ENCODE measurements at places on chromosomes 5 and 9.

DNA sequence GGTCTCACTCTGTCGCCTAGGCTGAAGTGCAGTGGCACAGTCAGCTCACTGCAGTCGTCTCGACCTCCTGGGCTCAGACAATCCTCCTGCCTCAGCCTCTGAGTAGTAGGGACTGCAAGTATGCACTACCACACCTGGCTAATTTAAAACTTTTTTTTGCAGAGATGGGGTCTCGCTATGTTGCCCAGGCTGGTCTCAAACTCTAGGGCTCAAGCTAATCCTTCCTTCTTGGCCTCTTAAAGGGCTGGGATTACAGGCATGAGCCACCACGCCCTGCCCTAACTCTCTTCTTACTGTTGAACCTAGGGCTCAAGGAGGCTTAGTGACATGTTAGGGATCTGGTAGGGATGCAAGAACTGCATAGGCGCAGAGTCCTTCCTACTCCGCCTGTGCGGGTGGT is 65.3 kb downstream of the SNX30 start:
- DNase-seq, result no peak

DNA sequence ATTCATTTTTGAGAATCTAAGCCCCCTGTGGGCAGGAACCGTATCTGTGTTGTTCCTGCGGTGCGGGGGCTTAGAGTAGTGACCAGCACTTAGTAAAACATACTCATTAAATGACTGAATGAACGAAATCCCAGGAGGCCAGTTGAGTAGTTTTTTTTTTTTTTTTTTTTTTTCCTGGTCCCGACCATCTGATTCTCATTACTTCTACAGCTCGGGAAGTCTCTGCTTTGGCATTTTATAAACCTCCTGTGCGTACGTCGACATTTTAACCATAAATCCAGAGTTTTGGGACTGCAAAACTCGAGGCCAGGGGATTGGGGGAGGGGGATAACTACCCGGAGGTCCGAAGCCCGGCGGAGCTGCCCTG is 31.5 kb upstream of the SPRY4 start:
- DNase-seq, result peak; percentile 84

DNA sequence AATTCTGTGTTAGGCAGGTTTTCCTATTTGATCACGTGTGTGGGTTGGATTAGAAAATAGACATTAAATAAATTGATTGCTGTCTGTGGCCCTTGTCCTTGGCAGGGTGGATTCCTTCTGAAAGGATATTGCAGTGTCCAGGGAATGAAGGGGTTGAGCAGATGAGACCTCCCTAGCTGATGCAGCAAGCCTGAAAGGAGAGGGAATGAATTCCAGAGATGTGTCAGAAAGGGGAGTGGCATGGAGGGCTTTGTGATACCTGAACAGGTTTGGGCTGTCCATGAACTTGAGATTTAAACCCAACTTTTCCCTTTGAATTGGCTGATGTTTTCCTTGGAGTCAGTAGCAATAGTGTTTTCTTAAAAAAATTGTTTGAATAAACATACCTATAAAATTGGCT is 66.8 kb downstream of the ADCY2 start:
- DNase-seq, result no peak

DNA sequence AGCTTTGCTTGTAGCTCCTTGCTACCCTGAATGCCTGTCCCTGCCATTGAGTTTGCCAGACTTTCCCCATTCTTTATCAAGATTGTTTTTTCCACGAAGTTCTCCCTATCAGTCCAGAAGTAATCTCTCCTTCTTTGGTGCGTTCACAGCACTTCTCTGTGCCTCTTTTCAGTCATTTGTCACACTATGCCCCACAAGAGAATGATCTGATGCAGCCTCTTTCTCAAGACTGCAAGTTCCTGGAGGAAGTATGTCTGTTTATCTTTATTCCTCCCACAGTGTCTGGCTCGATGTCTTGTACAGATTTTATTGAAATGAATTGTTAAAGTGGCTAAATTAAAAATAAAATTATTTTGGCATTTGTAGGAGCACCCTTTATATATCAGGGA is 99.3 kb downstream of the CCDC192 start:
- DNase-seq, result no peak

DNA sequence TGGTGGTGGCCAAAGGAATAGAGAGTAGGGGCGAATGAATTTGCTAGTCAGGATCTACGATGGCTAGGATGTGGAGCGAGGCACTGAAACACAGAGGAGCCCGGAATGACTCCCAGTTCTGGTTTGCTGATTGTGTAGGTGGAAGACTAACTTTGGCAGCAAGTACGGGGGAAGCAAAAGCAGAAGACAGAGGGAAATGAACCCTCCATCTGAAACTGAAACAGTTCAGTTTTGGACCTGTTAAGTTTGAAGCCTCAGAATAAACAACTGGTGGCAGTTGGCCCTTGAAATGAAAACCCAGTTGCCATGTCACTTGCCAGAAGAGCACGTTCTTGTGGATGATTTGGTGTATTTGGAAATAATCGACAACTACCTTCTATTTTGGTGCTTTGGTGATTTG is 15.4 kb upstream of the SMIM15 start:
- peak; percentile 22 for DNase-seq

DNA sequence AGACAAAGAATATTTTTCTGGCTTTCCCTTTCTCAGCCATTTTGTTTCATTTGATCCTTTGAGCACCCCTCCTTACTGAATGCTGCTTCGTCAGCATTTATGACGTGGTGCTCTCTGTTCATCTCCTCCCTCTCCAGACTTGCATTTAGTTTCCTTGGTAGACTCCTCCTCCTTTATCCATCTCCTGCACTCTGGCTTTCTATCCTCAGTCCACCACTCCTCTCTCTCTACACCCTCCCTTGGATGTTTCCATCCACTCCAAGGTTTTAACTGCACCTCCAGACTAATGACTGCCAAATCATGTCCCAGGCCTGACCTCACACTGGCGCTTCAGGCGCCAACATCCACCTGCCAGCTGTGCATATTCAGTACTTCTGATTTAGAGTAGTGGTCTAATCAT is 245.4 kb downstream of the RAB3C start:
- peak; percentile 81 for DNase-seq

DNA sequence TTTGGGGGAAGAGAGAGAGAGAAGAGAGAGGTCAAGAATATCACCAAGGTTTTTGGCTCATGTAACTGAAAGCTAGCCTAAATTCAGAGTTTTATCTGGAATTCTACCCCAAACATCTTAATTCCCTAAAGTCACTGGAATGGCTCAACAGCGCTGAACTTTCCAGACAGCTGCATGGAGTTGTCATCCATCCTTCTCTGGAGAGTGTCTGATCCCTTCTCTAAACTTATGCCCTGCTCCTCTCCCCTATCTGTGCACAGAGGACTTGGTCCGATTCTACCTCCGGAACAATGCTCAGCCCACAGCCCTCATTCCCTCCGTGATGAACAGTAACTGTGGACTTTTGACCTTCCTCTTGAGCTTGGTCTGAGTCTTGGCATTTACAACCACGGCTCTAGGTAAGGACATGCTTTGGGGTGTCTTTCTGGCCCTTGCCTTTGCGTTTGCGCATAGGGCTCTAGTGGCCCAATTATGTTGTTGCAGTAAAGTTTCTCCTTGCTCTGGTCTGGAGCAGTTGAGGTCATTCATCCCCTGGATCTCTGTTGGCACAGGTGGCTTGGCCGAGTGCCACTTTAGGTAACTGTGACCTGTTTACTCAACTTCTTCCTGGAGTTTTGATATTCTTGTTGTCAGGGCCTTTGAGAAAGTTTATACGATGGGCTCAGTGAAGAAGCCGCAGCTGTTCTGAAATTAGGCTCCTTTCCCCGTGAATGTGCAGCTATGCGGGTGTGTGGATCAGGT is 18.3 kb upstream of the CD180 start:
- peak; percentile 33 for DNase-seq

DNA sequence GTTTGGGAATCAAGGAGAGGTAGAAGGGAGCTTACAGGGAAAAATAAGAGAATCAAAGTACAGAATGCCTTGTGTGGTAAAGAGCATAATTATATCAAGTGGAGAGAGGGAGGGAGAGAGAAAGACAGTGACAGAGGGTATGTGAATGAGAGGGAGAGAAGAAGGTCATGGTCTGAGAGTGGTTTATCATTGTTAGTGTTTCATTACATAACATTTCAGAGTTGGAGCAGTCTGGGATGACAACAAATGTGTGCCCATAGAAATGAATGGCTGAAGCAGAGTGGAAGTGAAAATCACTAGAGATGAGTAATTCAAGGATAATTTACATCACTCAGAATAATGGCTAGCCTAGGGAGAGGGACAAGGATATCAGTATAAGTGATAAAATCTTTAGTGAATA is 799.2 kb downstream of the TLE1 start:
- no peak for DNase-seq

GRCh38 chr5:136109453-136110135 is 23.1 kb upstream of the SMAD5 start:
- no peak for DNase-seq

DNA sequence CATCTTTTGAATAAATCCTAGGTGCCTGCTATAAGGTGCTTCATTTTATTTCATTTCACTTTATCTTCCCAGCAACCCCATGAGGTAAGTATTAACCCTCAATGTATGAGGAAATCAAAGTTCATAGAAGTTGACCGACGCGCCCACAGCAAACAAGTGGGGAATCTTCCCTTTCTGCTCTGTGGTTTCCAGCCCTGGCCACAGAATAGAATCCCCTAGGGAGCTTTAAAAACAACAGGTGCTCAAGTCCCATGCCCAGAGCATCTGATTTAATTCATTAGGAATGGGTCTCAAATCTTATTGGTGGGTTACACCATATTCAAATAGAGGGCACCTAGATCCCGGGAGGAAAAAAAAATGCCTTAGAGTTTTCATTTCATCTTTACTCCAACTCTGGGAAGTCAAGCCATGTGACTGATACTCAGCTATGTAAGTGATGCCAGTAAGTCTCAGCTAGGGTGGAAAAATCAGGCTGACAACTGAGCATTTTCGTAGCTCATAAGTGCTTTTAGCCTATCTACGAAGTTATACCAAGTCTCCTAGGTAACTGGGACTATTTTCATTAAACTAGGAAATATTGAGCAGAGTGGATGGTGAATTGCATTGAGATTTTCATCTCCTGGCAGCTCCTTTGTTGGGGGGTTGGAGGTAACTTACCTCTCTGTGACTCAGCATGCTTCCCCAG is 353.4 kb upstream of the SLC30A5 start:
- DNase-seq, result no peak

GRCh38 chr5:160602744-160603143 is 181.1 kb downstream of the PTTG1 start:
- no peak for DNase-seq

DNA sequence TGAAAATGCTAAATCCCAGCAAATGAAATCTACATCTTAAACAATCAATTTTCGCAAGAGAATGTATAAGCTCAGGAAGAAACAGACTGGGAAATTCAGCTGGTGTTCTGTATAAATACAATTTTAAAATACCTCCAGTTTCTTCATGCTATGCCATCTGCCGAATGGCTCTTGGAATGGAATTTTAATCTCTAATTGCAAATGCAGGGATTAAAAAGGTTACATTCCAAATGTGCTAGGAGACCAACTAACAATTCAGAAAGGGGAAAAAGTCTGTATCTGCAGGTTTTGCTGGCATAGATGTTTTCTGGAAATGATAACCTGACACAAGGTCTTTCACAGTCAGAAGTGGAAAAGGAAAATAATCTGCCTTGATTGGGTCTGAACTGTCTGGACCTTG is 379.7 kb downstream of the MAT2B start:
- peak; percentile 27 for DNase-seq

DNA sequence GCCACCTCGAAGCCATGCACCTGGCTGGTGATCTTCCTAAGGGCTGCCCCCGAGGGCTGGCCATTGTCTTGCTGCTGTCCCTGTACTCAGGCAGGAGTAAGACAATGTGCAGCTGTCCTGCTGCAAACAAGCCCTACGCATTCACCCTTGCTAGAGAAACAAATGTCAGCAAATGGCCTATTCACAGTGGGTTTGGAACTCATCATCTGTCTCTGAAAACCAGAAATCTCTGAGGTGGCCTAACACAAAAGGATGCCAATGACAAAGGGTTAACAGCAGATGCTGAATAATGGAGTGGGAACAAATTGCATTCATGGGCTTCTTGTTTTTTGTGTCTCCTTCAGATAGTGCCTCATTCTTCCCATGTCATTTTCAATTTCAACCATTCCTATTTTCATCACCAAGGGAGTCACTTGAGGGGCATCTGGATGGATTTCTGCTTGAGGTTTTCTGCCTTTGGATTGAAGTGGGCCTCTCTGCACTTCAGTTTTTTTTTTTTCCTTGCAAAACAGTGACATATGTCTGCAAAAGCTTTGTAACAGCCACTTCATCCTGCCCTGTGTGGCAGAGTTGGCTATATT is 261.6 kb upstream of the VLDLR start:
- no peak for DNase-seq

DNA sequence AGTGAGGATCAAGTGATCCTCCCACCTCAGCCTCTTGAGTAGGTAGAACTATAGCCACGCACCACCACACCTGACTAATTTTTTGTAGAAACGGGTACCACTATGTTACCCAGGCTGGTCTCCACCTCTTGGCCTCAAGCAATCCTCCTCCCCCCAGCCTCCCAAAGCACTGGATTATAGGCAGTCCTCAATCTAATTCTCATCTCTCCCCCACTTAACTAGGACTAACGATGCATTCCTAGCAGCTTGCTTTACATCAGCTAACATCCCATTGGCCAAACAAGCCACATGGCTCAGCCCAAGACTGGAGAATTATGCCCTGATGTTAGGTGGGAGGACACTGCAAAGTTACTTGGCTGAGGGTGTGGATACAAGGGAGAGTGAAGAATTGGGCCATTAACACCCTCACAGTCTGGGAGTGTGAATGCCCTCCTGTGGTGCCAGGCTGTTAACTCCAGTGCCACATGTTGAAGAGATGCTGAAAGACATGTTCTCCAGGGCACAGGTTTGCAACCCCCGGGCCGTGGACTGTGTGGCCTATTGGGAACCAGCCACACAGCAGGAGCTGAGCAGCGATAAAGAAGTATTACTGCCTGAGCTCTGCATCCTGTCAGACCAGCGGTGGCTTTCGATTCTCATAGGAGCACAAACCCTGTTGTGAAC is 5.3 kb upstream of the ZNF367 start:
- no peak for DNase-seq

- peak; percentile 48 for DNase-seq
These were observed 84.1 kb downstream of the KIAA1958 start for GRCh38 chr9:112570671-112571167.

DNA sequence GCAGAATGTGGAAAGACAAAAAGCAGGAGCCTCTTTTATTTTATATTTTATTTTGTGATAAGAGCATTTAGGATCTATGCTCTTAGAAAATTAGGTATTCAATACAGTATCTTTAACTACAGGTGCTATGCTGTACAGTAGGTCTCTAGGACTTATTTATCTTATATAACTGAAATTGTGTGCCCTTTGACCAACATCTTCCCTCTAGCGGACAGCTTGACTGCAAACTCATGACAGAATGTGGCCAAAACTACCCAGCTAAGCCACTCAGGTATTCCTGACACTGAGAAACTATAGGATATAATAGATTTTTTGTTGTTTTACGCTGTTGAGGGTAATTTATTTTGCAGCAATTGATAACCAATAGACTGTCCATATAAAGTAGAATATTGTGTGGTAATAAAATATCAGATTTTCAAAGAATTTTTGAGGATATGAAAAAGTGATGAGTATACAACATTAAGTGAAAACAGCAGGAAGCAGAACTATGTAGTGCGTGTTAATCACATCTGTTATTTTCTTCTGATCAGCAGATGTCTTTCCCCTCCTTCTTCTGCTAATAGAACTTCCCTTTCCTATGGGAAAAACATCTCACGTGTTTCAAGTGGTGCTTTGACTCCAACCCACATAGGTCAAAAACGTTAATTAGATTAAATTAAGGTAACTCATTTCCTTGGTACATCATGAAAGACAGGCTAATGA is 69.9 kb upstream of the SELENOP start:
- DNase-seq, result peak; percentile 69

Data from muscle of leg (tissue), 16 donors.